ENCODE measurements at places on chromosomes 6 and 20.

DNA sequence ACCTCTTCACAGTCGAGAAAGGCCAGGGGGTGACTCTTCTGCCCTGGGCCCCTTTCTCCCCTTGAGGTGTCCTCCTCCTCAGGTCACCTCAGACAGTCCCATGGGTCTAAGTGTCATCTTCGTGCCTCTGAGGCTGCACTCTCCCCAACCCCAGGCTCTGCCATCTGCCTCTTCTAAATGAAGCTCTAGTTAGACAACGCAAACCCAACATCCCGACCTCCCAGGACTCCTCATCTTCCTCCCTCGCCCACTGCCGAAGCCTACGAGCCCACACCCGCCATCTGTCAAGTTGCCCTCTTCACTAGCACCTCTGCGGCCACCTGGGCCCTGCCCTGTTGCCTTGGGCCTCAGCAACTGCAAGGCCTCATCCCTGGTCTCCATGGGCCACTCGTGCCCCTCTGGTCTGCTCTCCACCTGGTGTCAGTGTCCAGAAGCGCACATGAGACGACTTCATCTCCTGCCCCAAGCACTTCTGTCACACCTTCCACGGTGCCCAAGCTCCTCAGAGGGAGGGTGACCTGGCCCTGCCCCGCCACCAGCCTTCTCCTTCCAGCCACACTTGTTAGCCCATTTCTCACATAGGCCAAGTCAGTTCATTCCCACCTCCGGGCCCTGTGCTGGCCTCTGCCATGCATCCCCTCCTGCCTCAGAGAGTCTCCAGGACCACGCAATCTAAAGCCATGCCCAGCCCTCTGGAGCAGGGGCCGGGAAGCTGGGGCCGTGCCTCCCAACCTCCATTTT is 53.8 kb downstream of the RRBP1 start:
- DNase-seq, result no peak

DNA sequence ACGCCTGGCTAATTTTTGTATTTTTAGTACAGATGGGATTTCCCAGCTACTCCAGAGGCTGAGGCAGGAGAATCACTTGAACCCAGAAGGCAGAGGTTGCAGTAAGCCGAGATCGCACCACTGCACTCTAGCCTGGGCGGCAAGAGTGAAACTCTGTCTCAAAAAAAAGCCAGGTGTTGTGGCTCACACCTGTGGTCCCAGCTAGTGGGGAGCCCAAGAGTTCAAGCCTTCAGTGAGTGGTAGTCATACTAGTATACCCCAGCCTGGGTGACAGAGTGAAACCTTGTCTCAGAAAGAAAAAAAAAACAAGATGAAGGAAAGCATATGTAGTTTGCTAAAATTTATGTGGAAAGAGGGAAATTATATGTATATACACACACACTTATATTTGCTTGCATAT is 20.0 kb upstream of the POU5F1 start:
- no peak for DNase-seq

DNA sequence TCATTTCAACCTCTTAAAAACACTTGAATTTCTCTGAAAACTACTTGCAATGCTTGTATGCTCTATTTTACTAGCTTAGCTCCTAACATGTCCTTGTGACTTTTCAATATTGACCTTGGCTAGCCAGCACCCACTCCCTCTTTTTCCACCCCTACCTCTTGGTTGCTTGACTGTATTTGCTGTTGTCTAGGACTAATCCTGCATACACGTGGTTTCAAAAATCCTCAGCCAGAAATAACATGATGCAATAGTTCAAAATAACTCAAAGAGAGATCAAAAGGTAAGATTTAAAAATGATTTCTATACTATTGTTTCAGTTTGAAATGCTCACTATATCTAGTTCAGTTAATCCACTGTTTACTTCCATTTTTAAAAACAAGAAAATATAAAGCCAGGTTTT is 102.3 kb upstream of the TBX18 start:
- DNase-seq, result no peak

GRCh38 chr6:33621711-33622388 is 728 bp downstream of the ITPR3 start:
- no peak for DNase-seq

DNA sequence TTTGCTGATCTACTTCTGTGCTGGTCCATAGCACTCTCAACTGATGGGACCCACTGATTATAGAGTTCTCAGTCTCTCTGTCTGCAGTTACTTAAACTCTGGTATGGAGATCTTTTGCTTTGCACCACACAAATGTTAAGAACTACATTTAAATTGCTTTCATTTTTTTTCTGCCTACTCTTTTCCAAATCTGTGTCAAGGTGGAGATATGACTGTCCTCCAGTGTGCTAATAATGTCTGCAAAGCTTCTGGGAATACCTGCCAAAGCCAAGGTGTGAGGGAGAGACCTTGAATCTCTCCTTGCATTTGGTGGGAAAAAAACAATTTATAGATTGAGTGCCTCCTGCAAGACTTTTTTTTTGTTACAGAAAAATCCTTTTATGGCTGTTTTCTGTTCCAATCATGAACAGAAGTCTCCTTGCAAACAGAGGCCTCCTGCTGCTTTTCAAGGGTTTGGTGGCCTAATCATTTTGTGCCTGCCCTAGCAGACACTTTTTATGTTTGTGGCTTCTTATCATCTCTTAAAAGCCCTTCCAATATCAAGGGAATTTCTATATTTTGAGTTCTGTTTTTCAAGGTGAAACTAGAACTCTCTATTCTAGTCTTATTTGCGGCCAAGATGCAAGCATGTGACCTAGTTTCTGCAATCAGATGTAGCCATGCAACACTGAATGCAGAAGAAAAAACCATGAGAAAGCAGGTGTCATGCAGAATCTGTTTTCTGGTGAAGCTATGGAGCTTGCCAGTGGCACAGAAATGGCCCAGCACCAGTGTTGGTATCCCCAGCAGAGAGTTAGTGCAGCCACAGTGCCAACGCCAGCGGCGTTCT is 23.2 kb upstream of the AKIRIN2 start:
- no peak for DNase-seq

- DNase-seq, result no peak
Observed at GRCh38 chr6:72324591-72324990, 297.3 kb upstream of the KCNQ5 start.

- peak; percentile 65 for DNase-seq
Observed at GRCh38 chr6:99588618-99589289, 17.9 kb upstream of the PRDM13 start.

- no peak for DNase-seq
Observed at GRCh38 chr6:118152524-118152923, 245.5 kb downstream of the SLC35F1 start.

- DNase-seq, result peak; percentile 99
Observed at GRCh38 chr6:168007592-168008338, 10.3 kb downstream of the KIF25 start.

DNA sequence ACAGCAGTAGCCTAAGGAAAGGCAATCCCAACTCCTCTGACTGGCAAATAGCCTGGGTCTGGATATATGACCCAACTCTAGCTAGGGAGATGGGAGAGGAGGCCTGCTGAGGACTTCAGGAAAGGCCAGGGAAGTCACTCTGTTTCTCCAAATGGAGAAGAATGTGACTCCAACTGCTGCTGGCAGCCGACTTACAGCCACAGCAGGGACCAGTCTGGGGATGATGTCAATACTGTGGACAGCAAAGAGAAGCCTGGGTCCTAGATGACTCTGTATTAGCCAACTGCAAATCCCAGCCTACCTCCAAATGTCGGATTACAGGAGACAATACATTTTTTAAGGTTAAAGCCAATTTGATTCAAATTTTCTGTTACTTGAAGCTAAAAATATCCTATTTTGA is 232.6 kb downstream of the FOXC1 start:
- no peak for DNase-seq

DNA sequence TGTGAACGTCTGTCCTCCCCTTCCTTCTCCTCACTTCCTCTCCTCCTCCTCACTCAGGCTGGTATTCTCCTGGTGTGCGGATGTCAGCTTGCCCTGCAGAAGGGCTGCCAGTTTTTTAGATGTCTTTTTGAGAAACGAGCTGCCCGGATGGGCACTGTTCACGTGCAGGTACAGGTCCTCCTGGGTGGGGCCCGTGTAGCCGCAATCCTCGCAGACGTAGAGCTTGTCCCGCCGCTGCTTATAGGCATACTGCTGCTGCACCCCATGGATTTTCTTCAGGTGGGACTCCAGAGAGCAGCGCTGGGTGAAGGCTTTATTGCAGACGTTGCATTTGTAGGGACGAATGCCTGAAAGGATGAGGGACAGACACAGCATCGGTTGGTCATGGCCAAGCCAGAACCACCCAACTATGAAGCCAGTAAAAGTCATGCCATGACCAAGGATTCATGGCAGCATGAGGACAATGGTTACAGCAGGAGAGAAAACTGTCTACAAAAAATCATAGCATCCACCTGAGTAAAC is 33.0 kb downstream of the OVOL2 start:
- DNase-seq, result no peak

DNA sequence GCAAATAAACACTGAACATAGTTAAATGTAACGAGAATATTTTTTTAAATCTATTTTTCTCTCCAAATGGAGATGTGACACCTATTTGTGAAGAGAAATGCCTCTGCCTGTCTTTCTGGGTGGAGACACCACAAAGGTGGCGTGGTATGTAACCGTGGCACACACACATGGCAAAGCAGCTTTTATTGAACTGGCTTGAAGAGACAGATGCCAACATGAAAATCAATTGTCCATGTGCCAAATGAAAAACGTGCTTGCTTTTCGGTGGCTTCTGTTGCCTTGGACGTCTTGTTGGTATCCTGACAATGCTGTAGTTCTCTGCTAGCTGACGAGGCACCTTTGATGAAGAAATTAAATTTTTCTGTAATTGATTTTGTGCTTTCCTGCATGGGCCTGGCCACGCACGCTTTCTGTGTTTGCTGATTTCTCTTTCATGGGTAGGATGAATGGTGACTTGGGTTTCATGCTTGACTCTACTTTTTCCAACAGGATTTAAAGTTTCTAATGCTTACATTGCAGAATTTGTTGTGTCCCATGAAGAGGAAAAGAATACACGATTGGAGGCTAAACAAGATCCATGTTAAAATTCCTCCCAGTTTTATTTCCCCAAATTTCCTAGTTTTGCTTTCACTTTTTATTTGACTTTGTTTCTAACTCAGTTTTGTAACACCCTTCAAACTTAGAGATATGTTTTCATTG is 202.6 kb downstream of the TMEM242 start:
- DNase-seq, result no peak

- DNase-seq, result peak; percentile 62
Observed at GRCh38 chr6:140909156-140909555, 1223.6 kb upstream of the GJE1 start.

DNA sequence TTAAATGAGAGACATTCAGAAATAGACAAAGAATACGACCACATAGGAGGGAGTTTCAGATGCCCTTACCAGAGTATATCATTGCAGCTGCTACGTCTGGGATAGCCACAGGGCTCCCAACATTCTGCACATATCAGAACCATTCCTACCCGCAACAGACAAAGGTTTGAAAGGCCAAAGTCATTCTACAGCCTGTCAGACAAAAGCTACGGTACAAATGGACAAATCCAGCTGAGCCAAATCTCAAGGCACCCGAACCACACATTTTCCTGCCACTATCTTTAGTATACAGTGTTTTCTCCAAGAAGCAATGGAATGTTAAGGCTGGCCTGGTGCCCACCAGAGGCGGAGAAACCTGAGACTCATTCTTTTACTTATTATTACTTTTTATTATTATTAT is 30.5 kb upstream of the LYRM2 start:
- peak; percentile 7 for DNase-seq

Measured in fibroblast of skin of right biceps (primary cell).